ENCODE measurements at places on chromosomes 4 and X.
A peak's percentile ranks its signal among the peaks of the same experiment; 100 is the strongest.

GRCh38 chr4:184370711-184371389 is 103.5 kb downstream of the IRF2 start:
- DNase-seq = no peak

DNA sequence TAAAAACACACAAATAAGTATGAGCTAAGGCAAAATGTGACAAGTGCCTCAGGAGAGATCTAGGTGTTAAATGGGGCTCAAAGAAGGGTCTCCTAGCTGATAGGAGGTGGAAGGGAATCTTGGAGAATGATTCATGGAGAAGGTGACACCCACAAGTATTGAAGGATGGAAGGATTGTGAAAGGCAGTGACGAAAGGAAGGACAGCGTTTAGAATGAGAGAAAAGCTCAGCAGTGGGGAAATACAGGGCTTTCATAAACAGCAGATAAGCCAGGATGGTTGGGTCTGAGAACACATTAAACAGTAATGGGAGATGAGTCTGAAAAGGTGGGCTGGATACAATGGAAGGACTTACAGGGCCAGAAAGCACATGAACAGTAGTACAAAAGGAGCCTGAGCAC is 11.5 kb downstream of the ANXA5 start:
- DNase-seq = no peak

- no peak for DNase-seq
Measured at GRCh38 chr4:108334031-108334430, 165.3 kb upstream of the LEF1 start.

- DNase-seq = peak; percentile 84
Measured at GRCh38 chr4:100189820-100190642, at the start of gene DDIT4L. DDIT4L (minus strand) TSS chr4:100190468; CDS start chr4:100189983, 485 bp downstream.

- DNase-seq = no peak
Measured at GRCh38 chr4:74408639-74409038, 36.3 kb upstream of the AREG start.

- DNase-seq = no peak
Measured at GRCh38 chrX:28626515-28626914, 39.3 kb downstream of the IL1RAPL1 start.

DNA sequence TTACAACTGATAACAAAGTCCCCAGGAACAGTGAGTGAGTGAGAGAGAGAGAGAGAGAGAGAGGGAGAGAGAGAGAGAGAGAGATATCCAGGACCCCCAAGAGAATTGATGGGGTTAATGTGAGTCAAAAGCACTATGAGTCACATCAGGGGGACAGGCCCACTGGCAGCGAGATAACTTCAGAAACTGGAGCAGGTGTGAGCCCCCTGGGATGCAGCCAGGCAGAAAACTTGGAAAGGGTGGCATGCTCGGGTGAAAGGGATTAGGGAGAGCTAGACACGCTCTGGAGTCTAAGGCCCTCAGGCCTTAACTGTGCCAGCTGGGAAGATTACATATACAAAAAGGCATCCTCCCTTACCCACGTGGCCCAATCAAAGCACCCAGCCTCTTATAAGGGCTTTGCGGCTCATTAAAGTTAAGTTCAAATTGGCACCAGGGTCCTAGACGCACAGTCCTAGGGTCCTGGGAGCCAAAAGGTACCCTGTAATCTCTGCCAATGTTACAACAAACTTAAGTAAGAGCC is 841 bp downstream of the ACOT9 start:
- peak; percentile 80 for DNase-seq

GRCh38 chr4:186158021-186158813 is 33.1 kb upstream of the CYP4V2 start:
- no peak for DNase-seq

DNA sequence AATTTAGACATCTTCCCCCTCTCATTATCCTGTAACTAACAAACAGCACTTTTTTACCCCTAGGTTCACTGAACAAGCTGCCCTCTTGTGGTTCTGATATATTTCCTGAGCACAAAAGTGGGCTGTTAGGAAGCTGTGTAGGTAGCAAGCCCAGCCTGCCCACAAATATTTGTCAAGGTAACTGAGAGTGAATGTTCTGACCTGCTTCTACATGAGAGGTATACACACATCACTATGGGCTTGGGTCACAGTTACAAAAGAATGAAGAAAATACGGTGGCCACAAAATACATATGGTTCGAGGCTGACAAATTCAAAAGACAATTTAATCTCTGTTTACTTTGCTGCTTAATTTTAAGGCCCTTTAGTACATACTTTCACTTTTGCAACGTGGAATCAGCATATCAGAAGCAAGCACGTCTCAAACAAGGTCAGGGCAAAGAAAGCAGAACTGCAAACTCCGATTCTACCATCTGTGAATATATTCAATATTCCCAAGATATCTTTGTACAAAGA is 78.7 kb downstream of the RBM47 start:
- no peak for DNase-seq

DNA sequence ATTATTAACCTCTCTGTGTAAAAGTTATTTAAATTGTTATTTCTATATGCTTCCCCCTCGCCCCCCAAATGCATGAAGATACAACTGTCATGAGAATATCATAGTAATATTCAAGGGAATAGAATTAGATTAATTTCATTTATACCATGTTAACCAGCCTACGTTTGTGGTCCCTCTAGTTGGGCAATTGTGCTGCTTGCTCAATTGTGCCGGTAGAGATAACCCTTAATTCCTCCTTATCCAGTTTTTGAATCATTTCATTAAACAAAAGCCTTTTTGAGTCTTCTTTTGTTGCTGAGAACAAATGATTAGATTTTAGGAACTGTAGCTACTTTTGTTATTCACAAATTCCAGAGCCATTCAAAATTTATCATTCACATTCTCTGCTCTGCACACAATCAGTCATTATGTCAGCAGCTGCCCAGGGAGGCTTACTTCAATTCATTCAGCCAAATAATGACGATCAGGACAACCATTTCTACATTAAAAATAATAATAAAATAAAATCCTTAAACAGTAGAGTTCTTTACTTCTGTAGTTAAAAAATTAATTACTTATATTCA is 98.1 kb downstream of the ADGRL3 start:
- DNase-seq = no peak

DNA sequence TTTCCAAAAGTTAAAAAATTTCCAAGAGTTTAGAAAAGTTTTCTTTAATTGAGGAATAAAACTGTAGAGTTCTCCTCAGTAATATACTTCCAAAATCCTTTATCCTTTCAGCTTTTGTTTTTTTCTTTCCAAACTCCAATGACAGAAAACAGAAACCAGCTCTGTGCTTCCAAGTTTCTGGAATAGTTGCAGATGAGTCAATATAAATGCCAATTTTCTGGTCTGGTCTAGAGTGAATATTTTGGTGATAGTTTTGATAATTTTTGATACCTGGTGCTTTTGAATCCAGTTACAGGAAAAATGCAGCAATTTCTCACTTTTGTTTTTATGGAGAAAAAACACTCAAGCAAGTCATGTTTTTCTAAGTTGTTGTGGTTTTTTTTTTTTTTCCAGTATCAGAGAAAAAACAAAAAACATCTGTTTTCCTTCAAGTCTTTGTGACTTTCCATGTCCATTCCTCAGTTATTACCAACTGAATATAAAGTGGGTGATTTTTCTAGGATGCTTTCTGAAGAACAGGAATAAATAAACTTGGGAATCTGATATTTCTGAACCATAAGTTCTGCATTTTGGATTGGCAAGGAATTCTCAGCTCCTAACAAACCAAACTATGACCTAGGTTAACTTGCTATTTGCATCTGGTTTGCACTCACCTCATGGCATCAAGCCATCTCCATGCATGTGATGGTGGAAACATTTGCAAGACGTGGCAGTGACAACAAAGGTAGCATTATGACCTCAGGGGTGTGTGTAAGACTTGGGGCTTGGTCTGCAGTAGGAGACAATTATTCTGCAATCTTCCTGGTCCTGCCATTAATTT is 139.1 kb downstream of the VEGFC start:
- no peak for DNase-seq

DNA sequence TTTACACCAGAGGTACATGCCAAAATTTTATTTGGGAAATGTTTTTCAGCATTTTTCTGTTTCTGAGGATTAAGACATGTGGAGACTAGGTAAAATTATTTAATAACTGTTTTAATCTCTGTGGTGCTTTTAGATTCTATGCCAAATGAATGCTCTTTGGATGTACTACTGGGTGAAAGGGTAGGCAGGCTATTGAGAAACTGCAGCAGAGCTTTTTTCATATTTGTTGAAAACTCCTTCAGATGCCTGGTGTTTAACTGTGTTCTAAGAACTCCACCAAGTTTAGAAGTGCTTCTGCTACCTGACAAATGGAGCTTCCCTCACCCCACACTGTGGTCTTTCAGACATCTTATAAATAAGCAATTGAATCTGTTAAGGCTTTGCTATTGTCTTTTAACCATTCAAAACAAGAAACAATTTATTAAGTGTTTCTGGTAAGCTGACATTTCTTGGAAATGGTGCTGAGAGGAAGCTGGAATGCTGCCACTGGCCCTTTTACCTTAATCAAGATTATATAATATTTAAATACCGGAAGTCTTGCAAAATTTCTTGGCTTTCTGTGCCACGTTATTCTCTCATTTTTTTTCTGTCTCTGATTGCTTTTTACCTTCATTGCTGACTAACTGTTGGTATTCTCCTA is 51.2 kb upstream of the CYSLTR1 start:
- no peak for DNase-seq

DNA sequence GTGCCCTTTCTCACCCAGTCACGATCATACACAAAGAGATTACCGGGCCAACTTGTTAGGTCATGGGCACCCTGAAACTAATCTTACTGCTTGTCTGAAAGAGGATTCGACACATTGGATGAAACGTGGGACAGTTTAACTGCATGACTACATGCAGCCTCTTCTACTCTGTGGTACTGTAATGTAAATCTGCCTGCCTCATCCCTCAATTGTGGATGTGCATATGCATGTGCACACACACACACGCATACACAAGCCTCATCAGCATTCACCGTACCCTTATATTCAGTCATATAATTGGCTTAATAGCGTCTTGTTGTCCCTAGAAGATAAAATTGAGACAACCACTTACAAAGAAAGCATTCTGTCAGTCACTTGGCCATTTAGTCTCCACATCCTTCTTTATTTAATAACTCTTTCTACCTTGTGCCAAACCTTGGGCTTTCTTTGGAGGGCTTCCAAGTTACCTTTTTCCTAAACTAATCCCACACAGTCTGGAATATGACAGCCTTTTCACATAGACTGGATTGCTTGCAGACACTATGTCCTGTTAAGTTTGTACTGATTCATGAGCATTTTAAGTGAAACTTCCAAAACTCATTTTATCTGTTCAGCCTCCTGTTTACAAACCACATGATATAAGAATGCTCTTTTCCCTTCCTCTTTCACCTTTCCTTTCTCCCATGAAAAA is 132.9 kb downstream of the AFF2 start:
- DNase-seq = no peak

DNA sequence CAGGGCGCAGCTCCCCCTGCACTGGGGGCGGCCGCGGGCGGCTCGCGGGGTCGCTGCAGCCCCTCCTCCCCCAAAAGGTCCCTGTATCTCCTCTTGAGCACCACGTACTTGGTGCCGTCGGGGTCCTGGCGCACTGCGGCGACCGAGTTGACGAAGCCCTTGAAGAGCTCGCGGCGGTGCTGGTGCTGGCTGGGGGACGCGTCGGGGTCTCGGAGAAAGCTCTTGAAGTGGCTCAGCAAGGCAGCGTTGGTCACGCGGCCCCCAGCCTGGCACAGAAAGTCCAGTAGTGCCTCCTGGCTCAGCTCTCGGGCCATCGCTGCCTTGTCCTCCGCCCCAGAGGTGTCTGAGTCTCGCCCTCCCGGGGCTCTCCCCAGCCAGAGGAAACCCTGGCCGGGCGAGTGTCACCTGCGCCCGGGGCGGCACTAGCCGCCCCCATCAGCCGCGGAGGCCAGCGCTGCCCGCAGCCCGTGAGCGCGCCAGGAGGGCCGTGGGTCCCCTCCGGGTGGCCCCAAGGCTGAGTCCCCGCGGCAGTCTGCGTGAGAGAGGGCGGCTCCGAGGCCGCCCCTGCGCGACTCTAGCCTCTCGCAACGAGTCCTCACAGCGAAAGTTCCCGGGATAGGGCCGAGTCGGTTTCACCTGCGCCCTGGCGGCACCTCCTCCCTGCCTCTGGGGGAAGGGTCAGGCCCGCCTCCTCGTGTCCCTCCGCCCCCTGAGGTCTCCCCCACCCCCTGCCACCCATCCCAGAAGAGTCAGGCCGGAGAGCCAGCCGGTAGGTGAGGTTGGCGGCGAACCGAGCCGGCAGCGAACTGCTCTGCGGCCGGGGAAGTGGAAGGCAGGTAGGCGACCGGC is at the start of gene SOWAHB:
Gene SOWAHB (minus strand): TSS at position 609 of the 849 bp plus-strand sequence. CDS start 295 bp downstream, at position 314.
- peak; percentile 53 for DNase-seq

DNA sequence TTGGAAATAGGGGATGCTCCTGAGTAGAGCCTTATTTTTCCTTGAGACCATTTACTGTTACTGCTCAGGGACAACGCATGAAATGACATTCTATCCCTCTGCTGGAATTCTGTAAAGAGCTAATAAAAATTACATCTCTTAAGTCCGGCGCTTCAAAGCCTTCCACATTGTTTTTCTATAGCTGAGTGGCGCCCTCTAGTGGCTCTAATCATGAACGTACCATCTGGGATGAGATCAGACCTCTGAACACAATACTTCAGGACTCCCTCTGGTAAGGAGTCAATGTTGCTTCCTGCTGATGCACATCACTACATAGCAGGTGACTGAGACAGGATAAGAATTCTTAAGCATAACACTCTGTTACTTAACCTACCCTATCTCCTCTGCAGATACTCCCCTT is 6.0 kb downstream of the HMGN5 start:
- peak; percentile 13 for DNase-seq

GRCh38 chr4:30429813-30430761 is 290.1 kb upstream of the PCDH7 start:
- no peak for DNase-seq

- no peak for DNase-seq
Measured at GRCh38 chrX:47198026-47198686, 4.5 kb downstream of the UBA1 start.

DNA sequence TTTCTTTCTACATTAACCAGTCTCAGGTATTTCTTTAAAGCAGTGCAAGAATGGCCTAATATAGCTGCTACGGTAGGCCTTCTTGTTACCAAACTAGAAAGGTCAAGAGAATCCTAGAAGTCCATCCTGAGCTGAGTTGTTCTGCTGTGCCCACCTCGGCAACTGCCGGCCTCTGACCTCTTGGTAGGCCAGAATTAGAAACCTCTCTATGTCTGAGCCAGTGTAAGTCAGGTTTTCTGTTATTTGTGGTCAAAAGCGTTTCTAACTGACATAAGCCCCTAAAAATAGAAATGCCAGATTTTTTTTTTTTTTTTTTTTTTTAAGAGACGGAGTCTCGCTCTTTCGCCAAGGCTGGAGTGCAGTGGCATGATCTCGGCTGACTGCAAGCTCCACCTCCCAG is 43.1 kb downstream of the SOWAHB start:
- no peak for DNase-seq

- DNase-seq = no peak
Measured at GRCh38 chr4:17232566-17233253, 279.2 kb downstream of the QDPR start.

GRCh38 chrX:48945517-48946348 is 11.7 kb downstream of the OTUD5 start:
- DNase-seq = peak; percentile 27

- no peak for DNase-seq
Measured at GRCh38 chr4:26583538-26583864, 383 bp upstream of the TBC1D19 start.

All from psoas muscle (tissue), 8 donors.